ENCODE measurements at places on chromosomes 13 and 19. TPM values are rescaled to one million over a fixed set of nuclear protein-coding genes. Genes with fewer than 3 reads are reported as not detected.

SPACA4 gene
- not detected for total RNA-seq

GPR183 gene
- total RNA-seq = not detected

SKA3 gene
- not detected for total RNA-seq

OR7C1 gene
- total RNA-seq = not detected

ZNF835 gene
- 4.2 TPM for total RNA-seq

GRK1 gene
- not detected for total RNA-seq

IZUMO2 gene
- not detected for total RNA-seq

HSPB6 gene
- total RNA-seq = 35.0 TPM

MARK4 gene
- total RNA-seq = 9.2 TPM

NDUFS7 gene
- total RNA-seq = 59.9 TPM

TGFBR3L gene
- total RNA-seq = 9.9 TPM

AKAP11 gene
- 17.9 TPM for total RNA-seq

GRAMD1A gene
- total RNA-seq = 94.9 TPM

Data from body of pancreas (tissue), 4 donors.